ENCODE measurements at places on chromosomes 5 and 9.

GRCh38 chr9:121098567-121099198 lies 23.9 kb downstream of the CNTRL start:
- no peak for DNase-seq

DNA sequence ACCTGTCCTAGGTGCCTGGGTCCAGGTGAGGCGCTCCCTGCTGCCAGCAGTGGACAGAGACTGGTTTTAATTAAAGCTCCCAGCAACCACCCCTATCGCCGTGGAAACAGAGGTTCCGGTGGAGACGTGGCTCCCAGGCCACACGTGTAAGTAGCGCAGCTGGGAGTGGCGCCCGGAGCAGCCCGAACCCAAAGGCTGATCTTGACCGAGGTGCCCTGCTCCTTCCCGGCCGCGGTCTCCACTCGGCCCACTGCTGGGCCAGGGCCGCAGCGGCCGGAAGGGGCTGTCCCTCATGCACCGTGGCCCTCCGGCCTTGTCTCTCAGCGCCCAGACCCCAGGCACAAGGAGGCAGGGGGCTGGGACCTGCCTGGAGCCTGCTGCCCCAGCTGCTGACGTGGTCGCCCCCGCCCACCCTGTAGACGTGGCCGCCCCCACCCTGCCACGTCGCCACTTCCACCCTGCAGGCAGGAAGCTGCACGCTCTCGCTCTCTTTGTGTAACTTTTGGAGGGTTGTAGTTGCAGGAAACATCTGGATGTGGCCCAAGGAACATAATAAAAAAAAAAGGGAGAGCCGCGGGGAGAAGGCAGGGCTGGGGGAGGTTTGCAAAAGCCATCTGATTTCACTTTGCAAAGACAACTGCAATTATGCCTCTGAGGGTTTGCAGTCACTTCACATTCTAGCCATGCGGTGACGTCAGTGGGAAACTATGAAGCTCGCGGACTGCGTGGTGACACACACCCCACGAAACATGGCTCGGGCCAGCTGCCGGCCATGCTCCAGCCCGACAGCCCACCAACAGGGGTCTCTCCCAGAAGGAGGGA lies 129.9 kb downstream of the RXRA start:
- DNase-seq: peak; percentile 54

GRCh38 chr9:103798620-103799019 lies 295.5 kb upstream of the SMC2 start:
- DNase-seq: no peak

DNA sequence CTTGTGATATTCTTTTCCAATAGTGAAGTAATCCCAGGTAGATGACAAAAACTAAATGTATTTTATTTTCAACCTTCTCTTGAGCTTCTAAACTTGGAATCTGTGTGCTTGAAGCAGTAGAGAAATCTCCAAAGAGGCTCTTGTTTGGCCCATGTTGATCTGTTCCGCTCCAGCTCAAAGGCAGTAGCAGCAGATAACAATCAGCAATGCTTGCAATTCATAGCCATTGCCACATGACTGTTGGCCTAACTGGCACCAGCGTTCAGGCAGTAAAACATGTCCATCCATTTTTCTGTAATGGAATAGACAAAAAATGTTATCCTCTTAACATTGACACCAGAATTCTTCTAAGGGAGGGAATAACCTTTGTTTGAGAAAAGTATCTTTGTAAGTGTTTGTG lies 270.7 kb upstream of the MSX2 start:
- DNase-seq: no peak

DNA sequence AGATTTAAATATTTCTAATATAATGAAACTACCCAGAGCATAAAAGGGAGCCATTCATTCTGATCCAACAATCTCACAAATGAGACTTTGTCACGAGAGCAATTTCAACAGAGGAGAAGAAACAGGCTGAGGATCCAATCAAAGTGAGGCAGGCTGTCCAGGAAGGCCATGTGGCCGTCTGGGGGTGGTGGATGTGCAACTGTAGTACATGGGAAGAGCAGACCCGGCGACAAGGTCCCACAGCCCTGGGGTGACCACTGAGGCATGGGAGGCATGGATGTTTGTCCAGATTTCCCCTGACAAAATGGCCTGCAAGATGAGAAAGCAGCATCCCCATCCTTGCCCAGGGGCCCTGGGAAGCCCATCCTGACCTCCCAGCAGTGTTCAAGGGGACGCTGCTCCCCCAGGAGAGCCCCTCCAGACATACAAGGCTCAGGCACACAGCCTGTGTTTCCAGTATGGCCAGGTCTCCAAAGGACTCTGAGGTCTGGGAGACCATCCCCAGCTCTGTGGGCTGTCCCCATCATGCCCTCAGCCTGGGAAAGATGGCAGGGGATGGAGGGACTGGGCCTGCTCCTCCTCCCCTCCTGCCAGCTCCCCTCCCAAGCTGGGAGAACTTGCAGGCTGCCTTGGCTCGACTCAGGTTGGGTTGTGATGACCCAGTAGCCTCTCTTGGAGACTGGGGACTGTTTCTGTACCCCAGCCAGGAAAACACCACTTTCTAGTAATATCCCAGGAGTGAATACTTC lies 27.5 kb upstream of the FCN2 start:
- no peak for DNase-seq

DNA sequence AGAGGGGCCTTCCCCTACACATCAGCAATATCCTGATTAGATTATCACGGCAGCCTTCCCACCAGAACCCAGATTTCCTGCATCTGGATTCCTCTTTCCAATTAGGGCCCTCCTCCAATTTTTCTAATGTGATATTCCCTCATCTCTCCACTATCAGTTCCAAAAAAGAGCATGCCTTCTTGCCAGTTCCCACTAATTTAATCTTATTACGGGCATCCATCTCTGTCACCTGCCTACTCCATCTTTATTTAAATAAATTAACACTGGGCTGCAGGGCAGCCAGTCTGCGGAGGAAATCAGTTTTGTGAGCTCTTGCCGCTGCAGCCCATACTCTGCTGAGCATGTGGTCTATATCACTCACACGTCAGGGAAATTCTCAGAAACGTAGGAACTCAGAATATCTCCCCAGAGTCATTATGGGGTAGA lies 16.6 kb upstream of the FBP2 start:
- no peak for DNase-seq

DNA sequence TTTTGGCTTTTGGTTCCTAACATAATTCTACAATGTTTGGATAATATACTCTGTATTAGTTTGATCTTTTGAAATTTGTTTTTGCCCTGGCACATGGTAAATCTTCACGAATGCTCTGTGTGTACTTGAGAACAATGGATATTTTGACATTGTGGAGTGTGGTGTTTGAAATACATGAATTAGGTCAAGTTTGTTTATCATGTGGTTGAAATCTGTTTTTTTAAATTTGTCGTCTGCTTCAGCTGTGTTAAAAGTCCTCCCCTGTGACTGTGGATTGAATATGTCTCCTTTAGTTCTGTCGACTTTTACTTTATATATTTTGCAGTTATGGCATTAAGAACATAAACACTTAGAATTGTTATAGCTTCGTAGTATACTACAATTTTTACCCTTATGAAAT lies 60.3 kb downstream of the DUSP1 start:
- no peak for DNase-seq

DNA sequence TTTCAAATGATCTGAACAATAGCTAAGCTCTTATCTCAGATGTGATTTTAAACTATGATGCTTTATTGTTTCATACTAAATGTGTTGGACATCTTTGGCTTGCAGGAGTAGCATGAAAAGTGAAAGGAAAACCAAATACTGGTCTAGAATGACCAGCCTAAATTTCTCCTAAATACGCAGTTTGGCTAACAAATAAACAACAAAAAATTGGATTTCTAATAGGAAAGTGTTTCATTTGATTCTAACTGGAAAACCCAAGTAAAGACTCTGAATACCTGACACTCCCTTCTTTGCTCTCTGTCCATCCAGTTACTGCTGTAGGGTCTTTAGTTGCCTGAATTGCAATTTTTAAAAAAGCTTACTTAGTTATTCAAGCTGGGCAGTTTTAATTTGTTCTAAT lies 111.7 kb upstream of the ACOT12 start:
- DNase-seq: no peak

All from activated CD8-positive, alpha-beta memory T cell treated with anti-CD3 and anti-CD28 coated beads for 1 hour (primary cell).